C1 segment of cervical spinal cord (tissue), 14 donors: ENCODE measurements at places on chromosomes 2 and 18.

- no peak for DNase-seq
These were observed 72.9 kb upstream of the SCG2 start for GRCh38 chr2:223674998-223675609.

- no peak for DNase-seq
These were observed 63.3 kb upstream of the GALNT5 start for GRCh38 chr2:157194097-157194688.

GRCh38 chr2:6956566-6956965, 39.4 kb downstream of the RNF144A start:
- no peak for DNase-seq

GRCh38 chr2:44705356-44705755, 236.1 kb upstream of the SIX3 start:
- DNase-seq = no peak

DNA sequence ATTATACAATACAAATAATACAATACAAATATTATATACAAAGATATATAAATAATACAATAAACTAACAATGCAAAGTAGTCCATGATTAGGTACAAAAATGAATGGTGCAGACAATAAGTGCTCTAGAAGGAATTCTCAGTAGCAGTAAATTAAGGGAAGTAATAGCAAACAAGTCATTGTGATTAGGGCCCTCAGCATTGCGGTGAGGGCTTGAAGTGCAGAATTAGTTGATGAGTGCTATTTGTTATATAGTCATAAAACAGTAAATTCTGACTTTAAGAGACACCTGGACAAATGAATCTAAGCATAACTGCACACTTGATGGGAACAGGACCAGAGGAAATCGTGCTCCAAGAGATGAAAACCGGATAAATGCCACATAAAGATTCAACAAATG, 74.9 kb downstream of the ANKRD44 start:
- DNase-seq = no peak

GRCh38 chr2:187404431-187405110, 43.5 kb downstream of the CALCRL start:
- no peak for DNase-seq

- no peak for DNase-seq
These were observed 713.4 kb downstream of the LRRTM4 start for GRCh38 chr2:76808732-76809131.

DNA sequence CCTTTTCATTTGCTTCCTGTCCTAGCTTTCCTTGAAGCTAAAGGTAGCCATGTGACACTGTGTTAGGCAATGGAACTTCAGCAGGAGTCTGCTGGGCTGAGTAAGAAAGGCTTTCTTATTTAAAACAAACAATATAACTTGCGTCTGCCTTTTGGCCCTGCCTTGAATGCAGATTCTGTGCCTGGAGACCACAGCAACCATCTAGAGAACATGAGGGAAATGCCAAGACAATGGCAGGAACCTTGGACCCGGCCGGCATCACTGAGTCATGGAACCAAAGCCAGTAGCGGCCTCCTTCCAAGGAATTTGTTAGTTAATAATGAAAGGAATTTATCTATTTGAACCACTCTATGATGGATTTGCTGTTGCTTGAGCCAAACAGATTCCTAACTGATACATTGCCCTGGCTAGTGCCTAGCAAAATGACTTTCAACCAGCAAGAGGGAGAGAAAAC, 207.5 kb upstream of the EPHA4 start:
- DNase-seq = peak; percentile 8

DNA sequence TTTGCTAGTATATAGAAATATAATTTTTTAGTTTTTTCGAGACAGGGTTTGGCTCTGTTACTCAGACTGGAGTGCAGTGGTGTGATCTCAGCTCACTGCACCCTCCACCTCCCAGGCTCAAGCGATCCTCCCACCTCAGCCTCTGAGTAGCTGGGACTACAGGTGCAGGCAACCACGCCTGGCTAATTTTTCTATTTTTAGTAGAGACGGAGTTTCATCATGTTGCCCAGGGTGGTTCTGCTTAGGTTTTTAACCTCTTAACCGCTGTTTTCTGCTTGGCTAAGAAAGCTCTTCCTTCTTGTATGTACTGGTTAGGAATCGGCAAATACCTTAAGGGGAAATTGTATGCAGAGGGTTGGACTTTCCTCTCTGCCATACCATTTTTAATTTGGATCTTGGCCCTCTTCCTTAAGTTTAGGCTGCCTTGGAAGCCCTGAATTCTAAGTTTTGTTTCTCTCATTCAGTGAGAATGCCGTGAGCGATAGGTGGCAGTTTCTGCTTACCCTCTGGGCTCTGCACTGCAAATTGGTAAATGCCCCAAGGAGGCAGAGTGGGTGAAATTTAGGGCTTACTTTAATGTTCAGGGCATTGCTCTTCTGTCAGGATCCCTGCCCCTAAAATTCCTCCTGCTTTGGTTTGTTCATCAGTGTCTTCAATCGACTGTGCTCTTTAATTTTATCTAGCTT, 32.3 kb downstream of the EML6 start:
- DNase-seq = no peak

- no peak for DNase-seq
These were observed 641.7 kb upstream of the ZEB2 start for GRCh38 chr2:145161656-145162055.

GRCh38 chr2:33015421-33016142, 68.8 kb downstream of the LTBP1 start:
- no peak for DNase-seq

DNA sequence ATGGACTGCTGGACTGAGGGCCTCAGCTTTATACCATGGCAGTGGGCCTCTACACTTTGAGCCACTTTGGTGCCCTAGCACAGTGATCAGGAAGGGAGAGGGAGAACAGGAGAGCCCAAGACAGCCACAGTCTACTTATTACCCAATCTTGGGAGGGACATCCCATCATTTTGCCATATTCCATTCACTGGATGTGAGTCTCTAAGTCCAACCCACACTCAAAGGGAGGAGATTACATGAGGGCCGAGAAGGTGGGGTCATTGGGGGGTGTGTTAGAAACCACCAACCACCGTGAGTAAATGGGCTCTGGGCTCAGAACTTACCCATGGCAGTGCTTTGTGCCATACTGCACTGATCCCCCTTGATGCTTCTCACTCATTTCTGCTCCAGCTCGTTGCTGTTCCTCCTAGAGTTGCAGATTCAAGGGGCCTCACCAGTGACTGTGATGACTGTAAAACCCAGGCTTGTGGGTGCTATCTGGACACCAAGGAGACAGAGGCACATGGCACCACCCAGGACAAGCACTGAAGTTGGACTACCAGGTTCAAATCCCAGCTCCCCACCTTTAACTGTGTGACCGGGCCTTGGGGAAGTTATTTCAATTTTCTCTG, 97.6 kb upstream of the RAB6C start:
- no peak for DNase-seq

GRCh38 chr18:47149457-47150028, 757 bp downstream of the HDHD2 start:
- no peak for DNase-seq

DNA sequence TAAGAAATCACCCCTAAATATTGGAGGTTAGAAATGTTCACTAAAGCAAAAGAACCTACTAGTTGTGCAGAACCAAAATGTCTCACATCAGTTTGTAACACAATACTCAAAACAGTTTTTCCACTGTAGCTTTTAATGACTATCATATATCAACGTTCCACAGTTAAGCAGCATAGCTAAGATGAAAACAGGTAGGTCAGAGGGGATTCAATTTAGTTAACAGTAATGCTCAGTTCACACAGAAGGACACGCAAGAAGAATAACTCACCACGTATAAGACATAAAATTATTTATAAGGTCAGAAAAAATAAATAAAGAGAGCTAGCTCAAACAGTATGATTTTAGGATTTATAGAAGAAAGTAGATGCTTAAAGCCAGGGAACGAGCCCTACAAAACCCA, 118.9 kb upstream of the CCDC150 start:
- no peak for DNase-seq

DNA sequence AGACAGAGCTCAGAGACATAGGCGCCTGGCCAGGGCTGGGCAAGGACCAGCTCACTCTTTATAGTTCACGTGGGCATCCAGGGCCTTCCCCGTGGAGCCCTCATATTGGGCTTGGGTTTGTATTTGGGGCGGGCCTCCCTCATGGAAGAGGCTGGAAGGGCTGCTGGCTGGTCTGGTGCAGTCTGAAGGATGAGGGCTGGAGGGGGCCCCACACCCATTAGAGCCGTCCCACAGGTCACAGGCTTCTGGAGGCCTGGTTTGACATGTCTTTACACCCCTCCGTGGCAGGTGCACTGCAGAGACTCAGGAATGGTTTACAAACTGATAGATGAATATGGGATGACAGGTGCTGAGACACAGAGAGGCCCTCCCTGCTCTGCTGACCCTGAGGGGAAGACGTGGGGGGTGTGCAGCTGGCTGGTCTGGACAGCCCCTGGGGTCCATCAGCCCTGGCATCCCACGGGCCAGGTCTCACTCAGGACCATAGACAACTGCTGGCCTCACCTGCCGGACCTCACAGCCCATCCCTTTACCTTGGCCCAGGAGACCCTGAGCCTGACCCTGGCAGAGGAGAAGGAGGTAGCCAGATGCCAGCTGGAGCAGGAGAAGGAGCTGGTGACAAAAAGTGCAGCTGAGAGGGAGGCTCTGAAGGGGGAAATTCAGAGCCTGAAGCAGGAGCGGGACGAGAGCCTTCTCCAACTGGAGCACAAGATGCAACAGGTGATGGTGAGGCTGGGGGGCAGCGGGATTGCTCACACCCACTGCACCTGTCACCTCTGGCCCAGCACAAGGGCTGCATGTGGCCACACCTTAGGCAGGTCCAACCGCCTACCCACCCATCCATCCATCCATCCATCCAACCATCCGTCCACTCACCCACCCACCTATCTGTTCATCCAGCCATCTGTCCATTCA, 43.9 kb downstream of the CROCC2 start:
- no peak for DNase-seq
